ENCODE measurements at places on chromosomes 7 and 10. TPM values are rescaled to one million over a fixed set of nuclear protein-coding genes. Genes with fewer than 3 reads are reported as not detected.

HOXA3 gene
- polyA plus RNA-seq: 47.9 TPM

EIF3B gene
- polyA plus RNA-seq: 187 TPM

RBP4 gene
- polyA plus RNA-seq: 1.00 TPM

ALKBH4 gene
- polyA plus RNA-seq: 9.1 TPM

CRHR2 gene
- 0.07 TPM for polyA plus RNA-seq

H2BK1 gene
- not detected for polyA plus RNA-seq

TRIM24 gene
- polyA plus RNA-seq: 68.1 TPM

PIP gene
- polyA plus RNA-seq: not detected

FOXL3 gene
- polyA plus RNA-seq: not detected

SLC26A4 gene
- 3.7 TPM for polyA plus RNA-seq

VIM gene
- 1,231 TPM for polyA plus RNA-seq

GPR15LG gene
- 0.52 TPM for polyA plus RNA-seq

ADCY1 gene
- polyA plus RNA-seq: 3.1 TPM

ELFN1 gene
- 9.3 TPM for polyA plus RNA-seq

ASZ1 gene
- not detected for polyA plus RNA-seq

ADAM12 gene
- 26.4 TPM for polyA plus RNA-seq

NPSR1 gene
- not detected for polyA plus RNA-seq

CFAP46 gene
- 7.4 TPM for polyA plus RNA-seq

WIPF3 gene
- 5.9 TPM for polyA plus RNA-seq

RBM17 gene
- polyA plus RNA-seq: 226 TPM

AGBL3 gene
- 17.1 TPM for polyA plus RNA-seq

DLX6 gene
- not detected for polyA plus RNA-seq

PLAC9 gene
- polyA plus RNA-seq: 14.6 TPM

Data from left kidney (tissue), 8 donors.